Activated CD8-positive, alpha-beta memory T cell treated with anti-CD3 and anti-CD28 coated beads, Interleukin-2, amount 10 ng/mL, durations not matched to agents 7 days and 5 days (primary cell): ENCODE measurements at places on chromosomes 6 and 20. TPM values are rescaled to one million over a fixed set of nuclear protein-coding genes. Genes with fewer than 3 reads are reported as not detected.

Gene VEGFA
- 29.0 TPM for total RNA-seq

Gene CLVS2
- total RNA-seq = not detected

Gene RIPOR3
- not detected for total RNA-seq

Gene ZCCHC3
- 27.4 TPM for total RNA-seq
